ENCODE measurements at places on chromosomes 1 and 21. TPM values are rescaled to one million over a fixed set of nuclear protein-coding genes. Genes with fewer than 3 reads are reported as not detected.
A peak's percentile ranks its signal among the peaks of the same experiment; 100 is the strongest.

GRCh38 chr1:2948751-2949680, 72.3 kb upstream of the ACTRT2 start:
- no peak for DNase-seq

DNA sequence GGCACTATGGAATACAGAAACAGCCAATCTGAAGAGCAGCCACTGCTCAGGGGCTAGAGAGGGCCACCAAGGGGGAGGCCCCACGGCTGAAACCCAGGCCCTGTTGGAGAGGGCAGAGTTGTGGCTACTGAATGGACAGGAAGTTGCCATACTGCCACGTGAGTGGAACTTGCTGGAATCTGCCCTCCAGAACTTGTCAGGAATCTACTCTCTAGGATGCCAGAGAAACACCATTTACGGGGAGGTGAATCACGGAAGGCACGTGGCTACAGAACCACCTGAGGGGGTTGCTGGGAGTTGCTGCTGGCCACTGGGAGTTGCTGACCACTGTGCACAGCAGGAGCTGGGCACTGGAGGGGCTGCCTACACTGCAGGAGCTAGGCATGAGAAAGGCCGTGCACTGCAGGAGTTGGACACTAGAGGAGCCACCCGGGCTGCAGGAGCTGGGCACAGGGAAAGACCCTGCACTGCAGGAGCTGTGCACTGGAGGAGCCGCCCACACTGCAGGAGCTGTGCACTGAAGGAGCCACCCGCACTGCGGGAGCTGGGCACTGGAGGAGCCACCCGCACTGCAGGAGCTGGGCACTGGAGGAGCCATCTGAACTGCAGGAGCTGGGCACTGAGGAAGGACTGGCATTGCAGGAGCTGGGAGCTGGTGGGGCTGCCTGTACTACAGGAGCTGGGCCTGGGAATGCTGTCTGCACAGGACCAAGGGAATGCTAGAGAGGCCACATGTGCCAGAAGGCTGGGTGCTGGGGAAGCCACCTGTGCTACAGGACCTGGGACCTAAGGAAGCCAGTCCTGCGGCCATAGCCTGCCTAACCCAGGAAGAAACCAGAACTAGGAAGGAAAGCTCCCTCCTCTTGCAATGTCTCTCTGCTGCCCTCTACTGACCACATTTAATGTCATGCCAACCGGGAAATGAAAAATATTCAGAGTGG, 343.4 kb downstream of the MATN1 start:
- peak; percentile 50 for DNase-seq

The STYXL2 gene
- polyA plus RNA-seq, result not detected

DNA sequence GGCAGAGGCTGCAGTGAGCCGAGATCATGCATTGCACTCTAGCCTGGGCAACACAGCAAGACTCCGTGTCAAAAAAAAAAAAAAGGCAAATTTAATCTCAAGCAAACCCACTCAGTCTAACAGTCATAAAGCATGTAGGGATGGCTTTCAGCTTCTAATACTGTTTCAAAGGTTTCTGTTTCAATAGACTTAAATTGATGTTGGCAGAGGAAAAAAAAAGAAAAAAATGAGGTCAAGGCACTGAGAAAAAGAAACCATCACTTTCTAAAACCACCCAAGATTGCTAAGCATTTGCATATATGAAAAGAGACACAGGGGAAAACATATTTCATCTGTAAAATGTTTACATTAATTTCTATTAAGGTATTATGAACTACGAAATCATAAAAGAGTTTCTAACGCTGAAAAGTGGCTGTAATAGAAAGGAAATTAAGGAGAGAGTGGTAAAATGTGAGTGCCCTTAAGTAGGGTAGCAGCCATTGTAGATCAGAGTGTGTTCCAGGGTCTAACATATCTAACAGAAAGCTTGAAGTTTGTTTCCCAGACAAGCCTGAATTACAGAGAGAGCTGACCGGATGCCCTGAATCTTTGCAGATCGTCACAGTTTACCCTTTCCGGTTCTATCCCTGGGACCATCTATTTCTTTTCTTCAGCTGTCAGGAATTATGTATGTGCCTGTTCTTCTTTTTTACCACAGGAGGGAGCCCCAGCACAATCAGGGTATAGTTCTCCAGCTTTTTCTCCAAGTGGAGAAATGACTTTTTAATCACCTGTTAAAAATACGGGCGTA, 70.0 kb downstream of the PLD5 start:
- no peak for DNase-seq

The IVNS1ABP gene
- 74.0 TPM for polyA plus RNA-seq

The ZNF672 gene
- polyA plus RNA-seq, result 12.4 TPM

The LCE2A gene
- not detected for polyA plus RNA-seq

DNA sequence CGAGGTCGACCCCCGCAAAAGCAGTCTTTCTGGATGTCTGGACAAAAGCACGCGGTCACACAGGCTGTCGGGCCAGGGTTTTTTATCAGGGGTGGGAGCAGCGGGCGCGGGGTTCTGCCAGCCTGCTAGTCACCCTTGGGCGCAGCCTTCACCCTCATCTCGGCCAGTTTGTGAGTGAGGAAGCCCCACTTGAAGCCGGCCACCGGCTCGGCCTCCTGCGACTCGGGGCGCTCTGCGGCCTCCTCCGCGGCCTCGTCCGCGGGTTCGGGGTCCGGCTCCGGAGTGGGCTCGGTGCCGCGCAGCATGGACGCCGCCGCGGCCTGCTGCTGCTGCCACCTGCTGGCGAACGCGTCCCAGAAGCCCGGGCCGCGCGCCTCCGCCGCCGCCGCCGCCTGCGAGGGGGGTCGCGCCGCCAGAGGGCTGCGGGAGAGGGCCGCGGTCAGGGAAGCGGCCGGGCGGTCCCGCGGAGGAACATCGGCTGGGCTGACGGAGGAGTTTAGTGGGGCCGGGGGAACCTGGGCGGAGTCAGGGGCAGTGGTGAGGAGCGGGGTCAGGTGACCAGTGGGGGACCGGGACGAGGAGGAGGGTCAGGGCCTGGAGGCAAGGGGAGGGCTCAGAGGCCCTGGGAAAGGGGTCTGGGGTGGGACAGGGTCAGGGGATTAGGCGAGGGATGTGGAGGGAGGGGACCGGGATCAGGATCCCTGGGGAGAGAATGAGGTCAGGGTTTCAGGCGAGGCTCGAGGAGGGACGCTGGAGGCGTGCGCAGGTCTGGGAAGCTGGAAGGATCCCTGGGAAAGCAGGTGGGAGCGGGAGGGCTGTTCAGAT, 4.5 kb downstream of the C1orf232 start:
- DNase-seq, result peak; percentile 67

GRCh38 chr1:119285482-119285881, 83.1 kb upstream of the HAO2 start:
- no peak for DNase-seq

The TMEM125 gene
- polyA plus RNA-seq, result not detected

The OR14K1 gene
- not detected for polyA plus RNA-seq

The MEX3A gene
- polyA plus RNA-seq, result not detected

The NVL gene
- polyA plus RNA-seq, result 16.9 TPM

The CRYBG2 gene
- polyA plus RNA-seq, result 0.27 TPM

The P3R3URF gene
- polyA plus RNA-seq, result not detected

DNA sequence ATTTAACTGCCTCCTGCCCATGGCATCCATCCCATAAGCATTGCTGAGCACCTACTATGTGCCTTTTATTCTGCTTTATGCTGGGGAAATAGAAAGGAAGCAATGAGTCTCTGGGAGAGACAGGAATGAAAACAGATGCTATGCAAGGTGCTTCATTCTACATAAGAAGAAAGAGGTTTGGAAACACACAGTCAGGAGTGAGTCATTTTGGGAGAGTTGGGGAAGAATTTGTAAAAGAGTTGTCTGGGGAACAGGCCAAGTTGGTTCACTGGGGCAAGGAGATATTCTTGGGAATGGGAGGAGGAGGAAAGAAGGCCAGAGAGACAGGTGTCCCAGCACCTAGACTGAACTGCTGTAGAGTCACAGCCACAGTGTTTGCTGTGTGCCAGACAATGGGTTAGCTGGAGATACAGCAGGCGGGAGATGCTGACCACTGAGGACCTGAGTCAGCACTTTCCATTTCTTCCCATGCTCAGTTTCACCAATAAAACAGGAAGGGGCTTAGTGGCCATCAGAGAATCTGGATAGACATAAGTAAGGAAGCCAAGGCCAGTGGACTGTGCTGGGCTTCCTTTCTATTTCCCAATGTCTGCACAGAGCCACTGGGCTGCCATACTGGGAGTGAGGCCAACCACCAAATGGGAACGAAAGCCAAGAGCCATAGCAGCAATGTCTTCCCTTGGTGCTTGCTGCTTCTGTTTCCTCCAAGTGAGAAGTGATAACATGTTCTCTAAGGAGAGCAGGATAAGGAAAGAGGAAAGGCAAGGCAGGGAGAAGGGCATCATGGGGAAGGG, 187.7 kb upstream of the USP24 start:
- no peak for DNase-seq

DNA sequence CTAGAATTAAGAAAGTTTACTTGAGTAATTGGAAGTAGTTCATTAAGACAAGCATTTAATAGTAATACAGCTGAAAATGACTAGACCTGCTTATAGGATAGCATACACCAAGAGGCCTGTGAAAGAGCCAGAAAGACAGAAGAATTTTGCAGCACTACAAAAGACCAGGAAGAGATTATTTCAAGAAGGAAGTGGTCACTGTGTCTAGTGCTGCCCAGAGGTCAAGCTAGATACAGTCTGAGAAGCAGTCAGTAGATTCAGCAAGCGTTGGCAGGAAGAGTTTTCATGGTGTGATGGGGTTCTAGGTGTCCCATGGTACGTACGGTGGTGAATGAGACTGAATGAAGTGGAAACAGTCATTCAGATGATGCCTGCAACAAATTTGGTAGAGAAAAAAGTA, 31.5 kb downstream of the RGS8 start:
- no peak for DNase-seq

- DNase-seq, result no peak
Observed at GRCh38 chr1:67216401-67216800, 50.1 kb downstream of the IL23R start.

The PEAR1 gene
- polyA plus RNA-seq, result not detected

GRCh38 chr1:165937829-165938228, 110.4 kb downstream of the UCK2 start:
- no peak for DNase-seq

The ERICH3 gene
- polyA plus RNA-seq, result not detected

DNA sequence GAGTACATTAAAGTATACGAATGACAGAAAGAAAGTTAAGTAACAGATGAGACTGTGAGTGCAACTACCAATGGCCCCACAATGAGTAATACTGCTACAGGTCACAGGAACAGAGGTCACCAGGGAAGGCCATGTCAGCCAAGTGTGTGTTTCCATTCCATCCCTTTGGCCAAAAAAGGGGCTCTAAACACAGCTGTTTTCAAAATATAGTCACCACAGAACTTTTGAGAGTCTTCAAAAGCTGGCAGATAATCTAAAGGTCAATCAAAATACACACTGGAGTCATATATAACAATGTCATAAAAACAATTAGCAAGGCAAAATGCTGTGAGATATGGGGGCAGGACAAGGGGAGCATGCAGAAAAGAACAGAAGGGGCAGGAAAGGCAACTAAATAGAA, 10.2 kb downstream of the USP24 start:
- DNase-seq, result no peak

GRCh38 chr1:25012966-25013962, 83.2 kb upstream of the RUNX3 start:
- no peak for DNase-seq

The GPR161 gene
- 0.09 TPM for polyA plus RNA-seq

- no peak for DNase-seq
Observed at GRCh38 chr1:82564333-82564732, 763.6 kb downstream of the ADGRL2 start.

All from CD4-positive, alpha-beta memory T cell (primary cell).